Choroid plexus epithelial cell (primary cell): ENCODE measurements at places on chromosomes 2 and 18.

DNA sequence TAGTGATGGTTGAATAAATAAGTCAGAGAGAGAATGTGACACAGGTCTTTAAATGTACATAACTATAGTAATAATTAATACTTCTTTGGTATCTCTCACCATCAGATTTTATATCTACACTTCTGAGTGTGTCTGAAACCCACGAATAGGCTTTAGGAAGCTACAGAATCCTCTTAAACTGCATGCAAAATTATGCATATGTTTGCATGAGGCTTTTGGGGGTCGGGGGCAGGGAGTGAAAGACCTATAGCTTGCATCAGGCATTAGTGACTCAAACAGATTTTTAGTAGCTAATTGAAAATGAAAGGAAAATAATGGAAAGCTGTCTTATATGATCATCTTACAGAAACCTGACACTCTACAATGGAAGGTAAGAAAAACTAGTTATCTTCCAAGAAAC lies 14.9 kb downstream of the LRPPRC start:
- no peak for DNase-seq

DNA sequence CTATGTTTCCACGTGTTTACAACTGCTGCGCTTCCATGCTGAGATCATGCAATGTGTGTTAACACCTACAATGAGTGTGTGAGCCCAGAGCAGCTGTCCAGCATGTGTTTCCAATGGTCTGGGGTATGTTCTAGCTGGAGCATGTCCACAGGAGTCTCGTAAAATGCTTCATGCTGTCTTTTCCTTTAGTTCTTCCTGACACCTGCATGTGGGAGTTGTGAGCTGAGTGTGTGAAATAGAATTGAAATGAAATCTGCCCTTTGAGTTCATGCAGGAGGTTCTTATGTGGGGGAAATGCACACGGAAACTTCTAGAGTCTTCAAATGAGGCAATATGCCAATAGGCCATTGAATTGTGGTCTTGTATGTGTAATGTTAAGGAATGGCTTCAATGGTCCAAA lies 205.1 kb downstream of the RND3 start:
- DNase-seq: peak; percentile 26

GRCh38 chr2:153912798-153913396 lies 41.2 kb downstream of the GALNT13 start:
- DNase-seq: no peak

- no peak for DNase-seq
These were observed 50.5 kb upstream of the GORASP2 start for GRCh38 chr2:170878505-170878904.

GRCh38 chr2:71922499-71923142 lies 225.0 kb downstream of the CYP26B1 start:
- no peak for DNase-seq
